GM19239 (cell line): ENCODE measurements at places on chromosomes 16 and 17.

- no peak for DNase-seq
Observed at GRCh38 chr17:31095236-31096105, 694 bp downstream of the NF1 start.

- DNase-seq = no peak
Observed at GRCh38 chr16:10754941-10755340, 11.3 kb downstream of the NUBP1 start.

DNA sequence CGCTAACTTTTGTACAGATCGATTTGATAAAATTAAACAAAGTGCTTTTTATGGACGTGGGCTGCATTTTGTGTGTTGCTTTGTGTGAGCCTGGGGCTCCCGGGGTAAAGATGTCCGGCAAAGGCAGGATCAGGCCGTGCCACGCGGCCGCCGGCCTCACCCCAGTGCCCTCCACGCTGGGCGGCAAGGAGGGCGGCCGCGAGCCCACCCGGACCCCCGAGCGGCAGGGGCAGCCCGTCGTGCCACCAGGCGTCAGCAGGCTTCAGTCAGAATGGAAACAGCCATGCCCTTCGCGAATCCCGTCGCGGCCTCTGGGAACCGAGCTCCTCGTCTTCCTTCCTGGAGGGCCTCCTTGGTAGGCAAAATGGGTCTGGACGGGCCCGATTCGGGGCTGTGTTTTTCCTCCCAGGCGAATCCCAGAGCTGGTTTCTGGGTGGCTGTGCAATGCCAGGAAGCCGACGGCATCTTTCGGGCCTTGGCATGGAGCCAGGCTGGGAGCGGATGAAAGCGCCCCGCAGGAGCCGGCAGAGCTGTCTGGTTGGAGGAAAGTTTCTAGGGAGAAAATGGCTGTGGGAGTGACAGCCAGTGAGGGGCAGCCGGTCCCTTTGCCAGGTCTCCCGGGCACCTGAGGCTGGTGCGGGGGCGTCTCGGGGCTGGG lies 5.5 kb downstream of the SOX8 start:
- DNase-seq = no peak

DNA sequence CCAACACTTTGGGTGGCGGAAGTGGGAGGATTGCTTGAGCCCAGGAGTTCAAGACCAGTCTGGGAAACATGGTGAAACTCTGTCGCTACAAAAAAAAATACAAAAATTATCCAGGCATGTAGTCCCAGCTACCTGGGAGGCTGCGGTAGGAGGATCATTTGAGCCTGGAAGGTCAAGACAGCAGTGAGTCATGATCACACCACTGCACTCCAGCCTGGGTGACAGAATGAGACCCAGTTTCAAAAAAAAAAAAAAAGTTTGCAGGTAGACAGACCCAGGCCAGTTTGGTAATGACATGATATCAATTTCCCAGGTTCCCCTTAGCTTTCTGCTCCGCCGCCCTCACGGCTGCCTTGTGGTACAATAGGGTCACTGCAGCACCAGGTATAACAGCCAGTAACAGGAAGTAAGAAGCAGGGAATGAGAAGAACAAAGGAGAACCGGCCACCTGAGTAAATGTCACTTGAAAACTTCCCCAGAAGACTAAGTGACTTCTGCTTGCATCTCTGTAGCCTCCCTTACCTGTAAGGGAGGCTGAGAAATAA lies 201.2 kb upstream of the HSBP1 start:
- no peak for DNase-seq

- DNase-seq = peak; percentile 51
Observed at GRCh38 chr16:81863630-81864352, 84.7 kb downstream of the PLCG2 start.

- DNase-seq = no peak
Observed at GRCh38 chr17:17320188-17320910, 17.2 kb downstream of the NT5M start.

- DNase-seq = no peak
Observed at GRCh38 chr16:48323783-48324775, 61.1 kb downstream of the SIAH1 start.

DNA sequence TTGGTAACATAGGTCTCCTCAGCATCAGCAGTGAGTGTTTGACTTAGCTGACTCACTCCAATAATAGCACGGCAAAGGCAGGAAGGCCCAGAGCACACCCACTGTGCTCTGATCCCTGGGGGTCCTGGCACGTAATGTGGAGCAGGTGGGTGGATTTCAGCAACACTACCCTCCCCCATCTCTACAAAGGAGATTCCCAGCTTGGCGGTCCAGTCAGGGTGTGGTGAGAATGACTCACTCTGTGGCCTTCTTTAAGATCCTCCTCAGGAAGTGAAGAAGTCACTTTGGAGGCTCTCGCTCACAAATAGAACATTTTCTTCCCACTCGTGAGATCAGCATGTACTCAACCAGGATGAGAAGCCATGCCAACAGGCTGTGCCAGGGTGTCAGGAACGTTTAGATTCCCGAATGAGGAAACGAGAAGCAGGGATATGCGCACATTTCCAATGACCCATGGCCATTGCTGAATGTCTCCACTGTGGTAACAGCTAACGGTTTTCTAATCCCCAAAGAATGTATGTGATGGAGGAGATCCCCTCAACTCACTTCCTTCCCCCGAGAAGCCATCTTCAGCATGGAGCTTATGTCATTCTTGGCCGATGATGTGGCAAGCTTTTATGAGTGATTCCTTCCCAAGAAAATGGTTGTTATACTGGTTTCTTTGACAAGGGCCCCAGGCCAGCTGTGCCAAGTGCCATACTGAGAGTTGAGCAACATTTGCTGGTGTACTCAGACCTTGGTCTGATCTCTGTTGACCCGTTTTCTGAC lies 365.2 kb downstream of the C16orf95 start:
- DNase-seq = no peak

DNA sequence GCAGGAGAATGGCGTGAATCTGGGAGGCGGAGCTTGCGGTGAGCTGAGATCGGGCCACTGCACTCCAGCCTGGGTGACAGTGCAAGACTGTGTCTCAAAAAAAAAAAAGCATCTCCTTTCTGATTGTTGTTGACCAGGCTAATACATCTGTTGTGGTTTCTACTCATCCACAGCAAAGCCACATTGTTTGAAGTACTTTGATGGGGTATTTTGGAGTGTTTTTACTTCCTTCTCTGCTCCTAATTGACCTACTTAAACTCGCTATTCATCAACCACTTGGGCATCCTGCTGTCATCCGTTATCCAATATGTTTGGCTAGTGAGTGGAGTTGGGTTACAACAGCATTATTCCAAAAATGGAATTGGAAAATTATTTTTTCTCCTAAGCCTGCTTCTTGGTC lies 3.5 kb upstream of the CDC27 start:
- DNase-seq = no peak

GRCh38 chr17:35213412-35213940 lies 19.3 kb upstream of the SLC35G3 start:
- no peak for DNase-seq

GRCh38 chr17:61221181-61221580 lies 178.5 kb upstream of the TBX2 start:
- no peak for DNase-seq

DNA sequence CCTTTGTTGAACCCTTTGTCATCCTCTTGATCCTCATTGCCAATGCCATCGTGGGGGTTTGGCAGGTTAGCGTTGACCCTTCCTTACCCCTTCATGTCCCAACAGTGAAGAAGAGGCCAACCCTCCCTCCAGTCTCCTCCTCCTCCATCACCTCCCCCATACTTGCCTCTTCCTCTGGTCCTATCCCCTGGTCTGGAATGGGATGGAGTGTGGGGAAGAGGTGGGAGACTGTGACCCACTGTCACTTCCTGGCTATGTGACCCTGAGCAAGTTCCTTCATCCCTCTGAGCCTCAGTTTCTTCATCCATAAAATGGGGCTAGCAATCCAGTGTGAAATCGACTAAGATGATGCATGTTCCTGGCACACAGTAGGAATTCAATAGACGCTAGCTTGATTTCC lies 2.7 kb downstream of the ATP2A1 start:
- DNase-seq = no peak

DNA sequence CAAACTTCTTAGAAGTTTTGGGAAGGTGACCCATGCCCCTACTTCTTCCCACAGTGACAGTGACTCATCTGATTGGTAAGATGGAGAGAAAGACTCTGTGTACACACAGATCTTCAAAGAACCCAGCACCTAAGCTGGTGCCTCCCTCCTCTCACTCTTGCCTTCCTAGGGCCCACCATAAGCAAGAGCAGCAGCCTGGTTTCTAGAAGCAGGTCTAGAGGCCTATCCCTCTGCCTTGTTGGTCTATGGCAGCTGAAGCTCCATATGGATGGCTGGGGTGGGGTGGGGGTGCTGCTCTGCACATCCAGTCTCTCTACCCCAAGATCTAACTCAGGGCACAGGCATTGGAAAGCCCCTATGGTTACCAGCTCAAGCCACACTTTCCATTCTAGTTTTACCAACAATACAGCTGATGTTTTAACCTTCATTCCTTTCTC lies 47.5 kb downstream of the STAT3 start:
- no peak for DNase-seq

- no peak for DNase-seq
Observed at GRCh38 chr17:38464723-38465390, 36.6 kb downstream of the ARHGAP23 start.

DNA sequence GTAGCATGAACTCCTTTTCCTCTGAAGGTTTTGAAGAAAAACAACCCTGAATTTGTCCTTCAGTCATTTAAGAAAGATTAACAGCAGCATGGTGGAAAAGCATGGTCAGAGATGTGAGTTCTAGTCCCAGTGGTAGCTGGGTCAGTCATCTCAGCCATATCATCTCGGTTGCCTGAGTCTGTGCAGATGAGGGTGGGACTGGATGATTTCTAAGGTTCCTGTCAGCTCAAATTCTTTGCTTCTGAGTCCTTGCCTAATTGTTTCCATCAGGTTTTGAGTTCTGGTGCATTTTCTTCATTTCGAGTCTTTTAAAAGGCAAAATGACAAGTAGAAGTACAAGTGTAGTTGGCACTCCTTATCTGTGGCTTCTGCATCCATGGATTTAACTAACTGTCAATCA lies 63.9 kb downstream of the TNRC6C start:
- DNase-seq = no peak

DNA sequence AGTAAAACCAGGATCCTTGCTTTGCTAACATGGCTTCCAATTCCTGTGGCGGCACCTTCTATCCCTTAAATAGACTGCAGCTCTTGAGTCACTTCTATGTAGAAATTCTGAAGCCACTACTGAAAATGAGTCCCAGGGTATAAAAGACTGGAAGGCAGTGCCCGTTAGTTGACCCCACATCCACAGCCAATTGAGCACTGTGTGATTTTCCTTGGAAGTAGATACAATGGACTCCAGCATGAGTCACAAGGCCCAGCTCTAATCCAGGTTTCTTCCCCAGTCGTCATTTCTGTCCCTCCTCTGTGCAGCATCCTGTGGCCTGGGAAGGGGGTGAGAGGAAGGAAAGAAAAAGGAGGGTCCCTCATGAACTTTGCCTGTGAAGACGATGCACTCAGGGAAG lies 69.5 kb downstream of the HLF start:
- no peak for DNase-seq

- no peak for DNase-seq
Observed at GRCh38 chr17:71845337-71845736, 275.5 kb upstream of the SOX9 start.

GRCh38 chr17:78496311-78496710 lies 80.9 kb downstream of the DNAH17 start:
- no peak for DNase-seq

DNA sequence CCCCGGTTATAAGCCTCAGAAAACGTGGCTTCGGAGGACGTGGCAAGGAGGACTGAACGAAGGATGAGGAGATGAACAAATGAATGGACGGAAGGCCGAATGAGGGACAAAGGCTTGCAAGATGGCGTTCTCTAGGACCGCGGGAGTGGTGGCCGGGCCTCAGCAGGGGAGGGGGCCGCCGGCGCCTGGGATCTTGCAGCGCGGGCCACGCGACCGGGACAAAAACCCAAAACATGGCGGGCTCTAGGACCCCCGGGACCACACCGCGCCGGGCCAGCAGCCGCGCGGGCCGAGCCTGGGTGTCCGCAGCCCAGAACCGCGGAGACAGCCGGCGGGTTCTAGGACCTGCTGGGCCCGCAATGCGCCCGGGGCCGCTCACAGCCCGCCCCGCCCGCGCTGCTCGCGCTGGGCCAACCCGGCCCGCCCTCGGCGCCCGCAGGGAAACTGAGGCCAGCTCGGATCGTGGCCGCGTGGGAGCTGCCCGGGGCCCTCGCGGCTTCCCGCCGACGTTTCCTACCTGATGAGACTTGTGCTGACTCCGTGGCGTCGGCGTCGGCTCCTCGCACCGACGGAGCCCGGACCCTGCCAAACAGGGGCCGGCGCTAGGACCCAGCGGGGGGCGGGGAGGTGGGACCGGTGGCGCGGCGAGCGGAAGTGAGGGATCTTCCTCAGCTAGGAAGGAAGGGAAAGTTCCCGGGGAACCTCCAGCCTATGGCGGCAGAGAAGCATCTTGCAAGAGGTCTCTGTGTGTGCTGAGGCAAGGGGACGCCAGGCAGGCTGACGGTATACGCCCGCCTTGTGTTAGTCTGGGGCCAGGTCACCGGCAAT lies 684 bp downstream of the ZNF668 start:
- DNase-seq = peak; percentile 77

GRCh38 chr16:13999071-13999894 lies 71.8 kb upstream of the MRTFB start:
- DNase-seq = no peak
